ENCODE measurements at places on chromosomes 12 and 14. TPM values are rescaled to one million over a fixed set of nuclear protein-coding genes. Genes with fewer than 3 reads are reported as not detected.

The MYF5 gene
- not detected for total RNA-seq

The PLBD2 gene
- 14.1 TPM for total RNA-seq

The DHH gene
- 0.12 TPM for total RNA-seq

The CLEC1B gene
- not detected for total RNA-seq

The P3H3 gene
- 1.7 TPM for total RNA-seq

The CLEC9A gene
- total RNA-seq, result not detected

The CYP27B1 gene
- total RNA-seq, result 1.6 TPM

The SCFD1 gene
- total RNA-seq, result 62.6 TPM

The TAS2R7 gene
- not detected for total RNA-seq

The RERG gene
- total RNA-seq, result 1.9 TPM

The SLC2A3 gene
- total RNA-seq, result 4.9 TPM

The ZDHHC22 gene
- total RNA-seq, result not detected

The GPR84 gene
- 0.16 TPM for total RNA-seq

GRCh38 chr12:106233011-106233410, 14.8 kb downstream of the CKAP4 start:
- no peak for ATAC-seq

DNA sequence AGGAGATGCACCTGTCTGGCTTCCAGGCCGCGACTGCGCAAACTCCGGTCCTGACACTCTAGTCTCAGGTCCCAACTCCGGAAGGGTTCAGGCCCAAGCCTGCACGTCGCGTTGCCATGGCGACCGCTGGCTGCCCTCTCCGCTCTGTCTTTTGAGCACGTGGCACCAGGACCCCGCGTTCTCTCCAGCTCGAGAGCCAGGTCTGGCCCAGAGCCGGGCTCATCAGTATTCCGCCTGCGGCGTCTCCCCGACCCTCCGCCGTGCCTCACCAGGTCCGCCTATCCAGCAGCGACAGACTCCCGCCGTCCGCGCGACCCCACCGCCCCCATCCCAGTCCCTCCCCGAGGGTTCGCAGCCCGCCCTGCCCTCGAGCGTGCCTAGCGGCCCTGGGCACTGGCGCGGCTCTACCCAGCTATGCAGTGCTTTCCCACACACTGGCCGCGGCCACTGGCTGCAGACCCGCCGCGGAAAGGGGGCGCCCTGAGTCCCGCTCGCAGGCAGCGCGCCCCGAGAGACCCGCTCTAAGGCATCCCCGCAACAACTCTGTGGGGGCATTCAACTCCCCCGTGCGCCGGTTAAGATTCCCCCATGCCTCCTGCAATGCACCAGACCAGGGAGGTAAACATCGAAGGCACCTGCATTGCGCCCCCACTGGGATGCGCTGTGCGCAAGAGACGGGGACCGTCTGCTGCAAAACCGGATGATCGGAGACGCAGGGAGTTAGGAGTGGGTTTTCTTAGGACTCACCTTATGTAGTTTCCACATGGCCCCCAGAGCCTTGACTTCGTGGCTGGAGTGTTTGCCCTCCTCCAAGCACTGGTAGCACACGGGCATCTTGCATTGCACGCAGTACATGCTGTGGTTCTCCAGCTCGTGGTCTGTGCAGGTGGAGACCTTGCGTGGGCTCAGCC, 1.3 kb downstream of the TRIM9 start:
- peak; percentile 34 for ATAC-seq

GRCh38 chr12:17278946-17279345, 673.0 kb upstream of the LMO3 start:
- no peak for ATAC-seq

GRCh38 chr14:80446356-80446755, 235.1 kb upstream of the DIO2 start:
- ATAC-seq, result no peak

GRCh38 chr12:7289743-7290142, 14.1 kb upstream of the ACSM4 start:
- ATAC-seq, result no peak

DNA sequence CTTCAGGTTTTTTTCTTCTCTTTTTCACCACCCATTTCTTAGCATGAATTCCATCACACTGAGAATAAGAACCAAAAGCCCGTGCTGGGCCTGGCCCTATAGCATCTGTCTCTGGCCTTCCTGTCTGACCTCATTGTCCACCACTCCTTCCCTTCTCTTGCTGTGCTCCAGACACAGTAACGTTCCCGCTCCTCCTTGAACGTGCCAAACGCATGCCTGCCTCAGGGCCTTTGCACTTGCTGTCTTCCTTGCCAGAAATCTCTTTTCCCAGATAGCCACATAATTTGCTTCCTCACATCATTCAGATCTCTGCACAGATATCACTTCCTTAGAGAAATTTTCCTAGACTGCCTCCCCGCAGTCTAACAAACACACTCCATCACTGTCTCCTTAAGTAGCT, 119.6 kb upstream of the CPSF6 start:
- no peak for ATAC-seq

DNA sequence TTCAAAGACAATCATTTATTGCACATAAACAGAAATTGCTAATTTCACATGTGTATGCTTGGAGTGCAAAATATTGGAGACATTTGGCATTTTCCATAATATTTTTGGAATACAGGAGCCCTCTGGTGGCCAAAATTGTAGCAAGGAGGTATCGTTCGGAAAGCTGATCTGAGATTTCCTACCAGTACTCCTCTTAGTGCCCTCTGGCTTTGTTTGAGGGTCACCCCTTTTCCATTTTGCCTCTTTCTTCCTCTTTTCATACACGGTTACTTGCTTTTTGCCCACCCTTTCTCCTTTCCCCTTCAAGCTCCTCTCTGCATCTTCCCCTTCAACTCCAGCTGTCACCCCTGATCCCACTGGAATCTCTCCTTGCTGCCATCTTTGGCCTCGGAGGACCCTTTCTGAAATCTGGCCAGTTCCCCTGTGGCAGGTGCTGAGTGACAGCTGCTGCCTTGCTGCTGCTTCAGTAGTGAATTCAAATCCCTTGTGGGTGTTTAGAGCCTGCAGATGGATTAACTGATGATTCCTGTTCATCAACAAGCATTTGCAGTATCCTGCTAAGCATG, 164.6 kb upstream of the PARP11 start:
- no peak for ATAC-seq

GRCh38 chr14:99537399-99537798, 56.2 kb downstream of the CCNK start:
- peak; percentile 30 for ATAC-seq

- ATAC-seq, result no peak
These were observed 11.2 kb downstream of the PPP1CC start for GRCh38 chr12:110731479-110731878.

DNA sequence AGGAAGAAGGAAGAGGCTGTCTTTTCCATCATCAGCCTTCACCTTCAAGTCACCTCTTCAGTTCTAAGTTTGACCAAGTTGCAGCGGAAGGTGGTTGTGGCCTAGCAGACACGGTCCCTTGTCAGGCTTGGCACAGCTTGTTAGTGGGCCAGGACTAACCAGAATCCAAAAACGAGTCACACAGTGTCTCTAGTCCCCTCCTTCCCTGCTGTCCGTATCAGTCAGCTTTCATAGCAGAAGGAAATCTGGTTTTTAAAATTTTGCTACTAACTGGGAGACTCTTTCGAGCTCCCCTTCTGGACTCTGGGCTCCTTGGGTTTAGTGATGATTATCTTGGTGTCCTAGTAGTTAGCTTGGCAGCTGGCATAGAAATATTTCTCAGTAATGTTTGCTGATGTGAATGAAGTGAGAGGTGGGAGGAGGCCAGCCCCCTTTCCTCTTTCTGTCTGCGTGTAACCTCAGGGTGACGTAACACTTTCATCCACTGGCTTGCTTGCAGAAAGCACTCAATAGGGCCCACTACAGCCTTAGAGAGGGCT, 3.8 kb downstream of the ETV6 start:
- no peak for ATAC-seq

DNA sequence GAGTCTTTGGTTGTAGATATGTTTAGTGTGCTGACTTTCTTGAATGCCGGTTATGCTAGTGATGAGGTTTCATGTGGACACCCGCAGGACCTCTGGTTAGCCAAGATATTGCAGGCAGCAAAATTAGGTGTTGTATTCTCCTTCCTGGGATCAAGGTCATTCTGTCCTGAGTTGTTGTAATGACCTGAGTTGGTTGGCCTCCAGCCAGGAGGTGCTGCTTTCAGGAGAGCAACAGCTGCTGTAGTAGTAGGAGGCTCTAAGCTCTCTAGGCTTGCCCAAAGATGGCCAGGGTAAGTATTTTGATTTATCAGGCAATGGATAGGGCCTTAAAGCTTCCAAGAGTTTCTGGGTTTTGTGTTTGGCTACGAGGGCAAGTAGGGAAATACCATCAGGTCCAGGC, 56.0 kb upstream of the BDKRB2 start:
- ATAC-seq, result no peak

DNA sequence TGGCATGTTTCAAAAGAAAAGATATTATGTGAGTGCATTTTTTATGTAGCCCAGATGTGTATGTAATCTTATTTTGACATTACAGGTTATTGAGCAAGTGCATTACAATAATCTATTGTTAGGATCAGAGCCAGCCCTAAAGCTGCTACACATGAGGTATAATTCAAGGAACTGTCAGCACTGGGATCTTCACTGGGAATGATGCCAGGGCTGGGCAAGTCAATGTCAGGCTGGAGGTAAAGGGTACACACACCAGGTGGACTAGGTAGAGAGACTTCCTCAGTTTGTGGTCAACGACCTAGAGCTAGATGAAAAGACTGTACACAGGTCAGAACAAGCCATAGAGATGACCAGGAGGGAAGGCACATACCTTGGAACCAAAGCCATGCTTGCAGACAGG, 15.4 kb downstream of the TRIM9 start:
- peak; percentile 17 for ATAC-seq

DNA sequence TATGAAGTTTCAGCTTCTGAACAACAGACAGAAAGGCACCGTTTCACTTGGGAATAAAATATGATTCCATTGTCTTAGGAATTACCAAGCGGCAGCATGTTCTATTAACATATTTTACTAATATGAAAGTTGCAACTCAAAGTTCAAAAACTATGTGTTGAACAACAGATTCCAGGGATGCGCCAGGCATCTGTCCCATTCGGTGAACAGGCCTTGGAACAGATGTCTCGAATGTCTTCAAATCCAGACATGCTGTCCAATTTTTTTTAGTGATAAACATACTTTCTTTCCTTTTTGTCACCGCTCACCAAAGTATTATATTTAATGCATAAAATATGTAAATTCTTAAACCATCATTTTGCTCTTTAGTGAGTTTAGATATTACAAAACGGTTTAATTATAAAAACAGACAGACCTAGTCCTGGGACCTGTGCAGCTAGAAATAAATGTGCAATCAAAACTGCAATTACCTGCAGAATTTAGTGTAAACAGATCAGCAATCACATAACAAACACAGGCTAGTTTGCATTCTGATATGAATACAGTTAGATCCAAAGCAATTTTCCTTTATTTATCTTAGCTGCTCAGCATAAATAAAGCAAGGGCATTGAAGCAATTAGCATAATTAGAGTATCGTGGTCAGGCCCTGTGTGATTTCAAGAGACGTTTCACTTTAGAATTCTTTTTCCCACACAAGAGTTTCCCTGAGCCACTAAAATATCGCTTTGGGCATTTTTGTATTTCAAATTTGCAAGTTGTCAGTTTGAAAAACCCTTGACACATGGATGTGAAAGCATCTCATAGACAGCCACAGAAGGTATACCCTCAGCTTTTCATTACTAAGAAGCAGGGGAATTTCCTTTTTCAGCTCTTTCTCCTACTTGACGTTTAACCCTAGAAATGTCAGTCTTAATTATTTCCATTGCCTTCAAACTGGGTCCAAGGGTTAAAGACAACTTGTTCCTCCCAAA, 420.8 kb downstream of the EGLN3 start:
- ATAC-seq, result no peak

DNA sequence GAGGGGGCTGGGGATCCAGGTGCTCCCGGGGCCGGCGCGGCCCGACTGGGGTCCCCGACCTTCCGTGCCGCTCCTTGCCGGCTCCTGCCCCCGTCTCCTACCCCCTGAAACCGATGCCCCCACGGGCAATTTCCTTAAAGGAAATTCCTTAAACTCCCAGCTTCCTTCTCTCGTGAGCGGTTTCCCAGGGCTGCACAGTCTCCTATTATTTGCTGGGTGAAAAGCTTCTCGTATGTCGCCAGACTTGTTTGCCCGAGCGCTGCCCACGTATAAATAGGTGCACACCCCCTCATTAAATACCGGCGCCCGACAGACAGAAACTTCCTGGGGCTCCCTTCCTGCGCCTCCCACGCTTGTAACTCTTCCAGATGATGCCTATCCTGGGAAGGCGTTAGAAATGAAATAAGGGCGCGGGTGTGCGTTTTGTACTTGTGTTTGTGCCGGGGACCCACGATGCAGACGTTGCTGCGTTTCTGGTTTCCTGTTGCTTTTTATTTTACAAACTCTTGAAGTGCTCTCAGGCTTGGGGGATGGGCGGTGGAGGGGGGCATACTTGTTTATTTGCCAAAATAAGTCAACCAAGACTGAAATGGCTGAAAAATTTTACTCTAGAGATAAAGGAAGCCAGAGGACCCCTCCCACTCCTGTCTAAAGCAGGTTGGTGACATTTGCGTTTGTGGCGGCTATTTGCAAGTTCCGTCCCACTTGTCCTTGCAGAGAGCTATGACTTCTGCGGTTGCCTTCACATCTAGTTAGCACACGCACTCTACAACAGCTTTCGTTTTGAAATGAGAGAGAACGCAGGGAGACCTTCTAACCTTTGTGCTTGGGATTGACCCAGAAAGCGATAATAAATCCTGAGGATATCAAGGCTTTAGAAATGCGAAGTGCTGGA, 1.0 kb downstream of the HIP1R start:
- peak; percentile 40 for ATAC-seq

- peak; percentile 76 for ATAC-seq
These were observed 28.6 kb upstream of the C12orf42 start for GRCh38 chr12:103524238-103524875.

- no peak for ATAC-seq
These were observed 306.2 kb upstream of the DIO3 start for GRCh38 chr14:101254805-101255764.

DNA sequence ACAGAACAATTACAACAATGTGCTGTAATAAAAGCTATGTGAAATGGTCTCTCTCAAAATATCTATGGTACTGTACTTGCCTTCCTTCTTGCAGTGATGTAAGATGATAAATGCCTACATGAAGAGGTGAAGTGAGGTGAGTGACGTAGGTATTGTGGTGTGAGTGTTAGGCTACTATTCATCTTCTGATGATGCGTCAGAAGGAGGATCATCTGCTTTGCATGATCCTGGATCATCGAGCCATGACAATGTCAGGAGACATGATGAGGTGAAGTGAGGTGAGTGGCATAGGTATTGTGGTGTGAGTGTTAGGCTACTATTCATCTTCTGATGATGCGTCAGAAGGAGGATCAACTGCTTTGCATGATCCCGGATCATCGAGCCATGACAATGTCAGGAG, 105.8 kb downstream of the KCNC2 start:
- ATAC-seq, result peak; percentile 77

- peak; percentile 54 for ATAC-seq
These were observed 172.3 kb upstream of the ATXN7L3B start for GRCh38 chr12:74365178-74365964.
